Urinary bladder (tissue), 4 donors: ENCODE measurements at places on chromosomes 4 and X. TPM values are rescaled to one million over a fixed set of nuclear protein-coding genes. Genes with fewer than 3 reads are reported as not detected.

KLHL4 gene
- 23.8 TPM for total RNA-seq

NSG1 gene
- 5.4 TPM for total RNA-seq

DNA sequence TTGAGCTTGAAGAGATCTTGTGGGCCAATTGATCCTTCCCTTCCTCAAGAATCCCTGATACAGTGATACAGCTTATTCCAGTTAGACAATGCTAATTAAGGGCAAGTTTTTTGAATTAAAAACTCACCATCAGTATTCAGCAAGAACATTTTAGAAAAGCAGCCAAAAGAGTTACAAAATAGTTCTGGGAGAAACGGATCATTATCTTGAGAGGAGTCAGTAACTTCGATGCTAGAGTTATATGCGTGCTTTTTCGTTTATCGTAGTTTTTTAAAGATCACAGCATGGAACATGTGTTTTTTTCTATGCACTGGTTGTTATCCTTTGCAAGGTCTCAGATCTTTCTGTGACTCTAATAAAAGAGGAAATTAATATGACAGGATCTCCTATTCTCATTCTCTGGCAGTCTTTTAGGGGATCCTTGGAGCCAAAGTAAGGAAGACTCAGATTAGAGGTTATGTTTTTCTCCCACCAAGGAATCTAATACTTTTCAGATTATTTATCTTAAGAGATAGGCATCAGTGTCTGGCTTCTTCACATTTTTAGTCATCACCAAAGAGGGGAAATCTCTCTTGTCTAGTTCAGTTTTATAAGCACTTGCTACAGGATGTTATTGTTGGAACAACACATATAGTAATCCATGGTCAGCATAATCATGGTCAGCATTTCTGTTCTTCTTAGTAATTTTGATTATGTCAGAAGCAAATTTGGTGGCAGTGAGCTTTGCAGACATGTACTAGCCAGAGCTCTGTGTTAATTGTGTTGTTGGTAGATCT, 109.7 kb downstream of the PDLIM5 start:
- no peak for DNase-seq

DNA sequence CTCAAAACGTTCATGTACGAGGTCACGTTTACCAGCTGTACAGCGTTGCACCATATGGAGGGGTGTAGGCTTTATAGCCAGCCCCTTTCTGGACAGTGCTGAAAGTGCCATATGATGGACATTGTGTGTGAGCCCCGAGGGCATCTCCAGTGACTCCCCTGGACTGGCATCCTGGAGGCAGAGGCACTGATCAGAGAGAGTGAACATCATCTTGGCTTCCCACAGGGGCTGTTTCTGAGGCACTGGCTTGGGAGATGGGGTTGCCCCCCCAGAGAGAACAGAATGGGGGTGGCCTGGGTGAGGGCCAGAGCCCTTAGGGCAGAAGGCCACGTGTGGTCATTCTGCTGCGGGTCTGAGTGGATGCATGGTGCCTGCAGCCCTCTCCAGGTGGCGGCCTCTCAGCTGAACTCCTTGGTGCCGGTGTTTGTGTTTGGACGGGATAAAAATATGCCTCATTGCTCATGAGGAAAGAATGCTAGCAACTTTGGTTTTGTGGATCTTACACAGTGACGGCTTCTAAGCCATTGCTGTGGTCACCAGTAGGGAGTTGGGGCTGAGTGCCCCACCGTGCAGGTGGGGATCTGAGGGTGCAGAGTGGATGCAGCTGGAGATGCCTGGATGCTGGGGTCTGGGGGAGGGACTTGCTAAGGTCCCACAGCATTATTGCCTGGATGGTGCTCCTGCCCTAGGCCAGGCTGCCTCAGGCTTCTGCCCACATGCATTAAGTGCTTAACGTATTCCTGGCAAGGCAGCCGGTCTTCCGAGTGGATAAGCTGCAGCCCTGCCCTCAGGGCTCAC, 3.4 kb downstream of the WFS1 start:
- no peak for DNase-seq

TMSB15A gene
- 28.0 TPM for total RNA-seq

GPC4 gene
- 16.9 TPM for total RNA-seq

UGT2B15 gene
- 0.26 TPM for total RNA-seq

- DNase-seq: no peak
These were observed 28.4 kb upstream of the SLITRK4 start for GRCh38 chrX:143664302-143664701.

GC gene
- total RNA-seq: not detected

CLDN22 gene
- not detected for total RNA-seq

GRCh38 chr4:10205223-10205622, 88.6 kb upstream of the WDR1 start:
- no peak for DNase-seq

DNA sequence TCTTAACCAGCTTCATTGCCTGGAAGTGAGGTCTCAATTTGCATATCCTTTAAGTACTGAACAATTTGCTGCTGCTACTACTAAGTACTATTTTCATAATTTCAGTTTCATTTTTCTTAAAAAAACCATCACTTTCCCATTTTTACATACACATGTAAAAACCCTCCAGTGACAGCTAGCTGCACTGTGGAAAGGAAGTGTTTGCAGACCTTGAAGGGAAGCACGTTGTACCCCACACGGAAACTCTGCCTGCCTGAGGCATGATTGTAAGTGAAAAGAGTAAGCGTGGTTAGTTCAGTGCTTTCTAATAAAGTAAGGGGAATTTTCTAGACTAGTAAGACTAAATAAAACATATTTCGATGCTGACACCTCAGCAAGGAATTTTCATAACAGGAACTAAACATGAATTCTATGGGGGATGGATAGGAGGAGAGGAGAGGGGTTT, 103.6 kb downstream of the RAPGEF2 start:
- no peak for DNase-seq

FAM13A gene
- 85.3 TPM for total RNA-seq

MAGEB1 gene
- total RNA-seq: not detected

GRCh38 chrX:39724544-39724943, 373.2 kb downstream of the BCOR start:
- no peak for DNase-seq

DNA sequence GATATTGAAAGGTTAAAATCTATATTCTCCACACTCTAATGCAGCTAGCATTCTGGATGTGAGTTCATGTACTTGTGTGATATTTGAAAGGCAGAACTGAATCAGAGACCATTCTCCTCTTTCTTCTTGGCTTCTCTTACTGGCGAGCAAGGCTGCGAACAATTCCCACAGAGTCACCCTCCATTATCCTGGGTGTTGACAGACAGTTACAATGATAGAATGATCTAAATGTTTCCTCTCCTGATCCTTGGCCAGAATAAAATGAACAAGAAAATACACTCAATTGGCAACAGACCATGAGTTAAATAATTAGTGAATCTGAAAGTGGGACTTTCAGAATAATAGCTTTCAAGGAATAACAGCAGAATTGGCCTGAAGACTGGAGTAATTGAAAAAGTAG, 342.8 kb downstream of the RAPGEF2 start:
- no peak for DNase-seq

PDCL2 gene
- not detected for total RNA-seq

CTAG1B gene
- not detected for total RNA-seq

PCSK1N gene
- 1.1 TPM for total RNA-seq

SPANXA1 gene
- not detected for total RNA-seq

BANK1 gene
- total RNA-seq: 6.7 TPM

DNA sequence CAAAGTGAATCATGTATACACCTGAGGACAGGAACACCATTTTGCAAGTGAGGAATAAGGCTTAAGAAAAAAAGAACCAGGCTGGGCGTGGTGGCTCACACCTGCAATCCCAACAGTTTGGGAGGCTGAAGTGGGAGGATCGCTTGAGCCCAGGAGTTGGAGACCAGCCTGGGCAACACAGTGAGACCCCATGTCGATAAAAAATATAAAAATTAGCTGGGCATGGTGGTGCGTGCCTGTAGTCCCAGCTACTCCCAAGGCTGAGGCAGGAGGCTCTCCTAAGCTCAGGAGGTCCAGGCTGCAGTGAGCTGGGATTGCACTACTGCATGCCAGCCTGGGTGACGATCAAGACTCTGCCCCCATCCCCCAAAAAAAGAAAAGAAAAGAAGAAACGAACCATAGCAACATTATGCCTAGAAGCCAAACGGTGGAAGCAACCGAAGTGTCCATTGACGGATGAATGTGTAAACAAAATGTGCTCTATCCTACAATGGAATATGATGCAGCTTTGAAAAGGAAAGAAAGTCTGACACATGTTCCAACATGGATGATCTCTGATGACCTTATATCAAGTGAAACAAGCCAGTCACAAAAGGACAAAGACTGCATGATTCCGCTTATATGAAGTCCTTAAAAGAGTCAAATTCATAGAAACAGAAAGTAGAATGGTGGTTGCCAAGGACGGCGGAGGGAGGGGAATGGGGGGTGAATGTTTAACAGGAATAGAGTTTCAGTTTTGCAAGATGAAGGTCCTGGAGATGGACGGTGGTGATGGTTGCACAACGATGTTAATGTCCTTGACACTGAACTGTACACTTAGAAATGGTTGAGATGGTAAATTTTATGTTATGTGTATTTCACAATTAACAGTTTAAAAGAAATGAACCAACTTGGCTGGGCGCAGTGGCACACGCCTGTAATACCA, 8.6 kb upstream of the KIAA0232 start:
- DNase-seq: no peak

- no peak for DNase-seq
These were observed 185.6 kb upstream of the S100G start for GRCh38 chrX:16464369-16464768.

DNA sequence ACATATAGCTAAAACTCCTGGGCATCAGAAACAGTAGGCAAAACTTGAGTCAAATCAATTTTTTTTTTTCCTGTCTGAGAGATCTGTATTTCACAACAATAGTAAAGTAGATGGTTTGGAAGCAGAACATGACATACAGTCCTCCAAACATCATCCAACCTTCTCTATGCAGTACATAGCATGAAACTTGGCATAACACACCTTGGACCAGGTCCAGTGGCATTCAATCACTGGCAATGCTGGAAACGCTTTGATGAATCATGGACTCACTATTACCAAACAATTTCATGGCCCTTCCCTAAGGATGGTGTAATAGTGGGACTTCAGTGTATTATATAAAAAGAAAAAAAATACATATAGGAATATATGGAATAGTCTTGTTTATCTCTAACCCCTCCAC, 154.6 kb downstream of the FMR1NB start:
- no peak for DNase-seq

ASB12 gene
- total RNA-seq: 0.21 TPM

PNMA3 gene
- total RNA-seq: 0.42 TPM

DNA sequence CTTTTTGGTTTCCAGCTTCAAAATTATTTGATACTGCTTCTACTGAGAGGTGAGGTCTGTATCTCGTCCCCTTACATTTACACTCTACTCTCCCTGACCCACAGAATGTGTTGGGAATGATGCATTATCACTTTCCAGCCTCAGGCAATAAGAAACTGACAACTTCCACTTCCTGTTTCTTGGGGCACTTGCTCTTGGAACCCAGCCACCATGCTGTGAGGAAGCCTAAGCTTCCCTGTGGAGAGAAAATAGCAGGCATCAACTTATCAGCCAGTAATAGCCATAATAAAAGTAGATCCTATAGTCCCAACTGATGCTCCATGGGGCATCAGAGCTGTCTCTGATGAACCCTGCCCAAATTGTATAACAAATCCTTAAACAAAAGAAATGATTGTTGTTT, 32.6 kb downstream of the RELL1 start:
- DNase-seq: no peak

TRAM1L1 gene
- total RNA-seq: 7.2 TPM

- DNase-seq: no peak
These were observed 55.4 kb downstream of the PDK3 start for GRCh38 chrX:24520472-24520871.

DNA sequence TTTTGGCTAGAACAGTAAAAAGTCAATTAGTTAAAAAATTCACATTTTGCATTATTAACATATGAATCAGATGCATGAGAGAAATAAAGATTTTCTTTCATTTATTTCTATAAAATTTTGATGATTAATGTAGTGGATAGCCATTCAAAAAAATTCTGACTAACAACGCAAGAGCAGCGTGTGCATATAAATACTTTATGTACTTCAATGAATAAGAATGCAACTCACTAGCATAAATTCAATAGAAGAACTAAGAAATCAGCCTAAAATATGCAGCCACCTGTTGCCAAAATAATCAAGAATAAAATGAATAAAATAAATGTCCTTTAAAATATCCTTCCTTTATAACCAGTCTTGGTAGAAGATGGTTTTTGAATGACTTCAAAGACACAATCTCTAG, 471.9 kb downstream of the PDGFC start:
- DNase-seq: no peak

DNA sequence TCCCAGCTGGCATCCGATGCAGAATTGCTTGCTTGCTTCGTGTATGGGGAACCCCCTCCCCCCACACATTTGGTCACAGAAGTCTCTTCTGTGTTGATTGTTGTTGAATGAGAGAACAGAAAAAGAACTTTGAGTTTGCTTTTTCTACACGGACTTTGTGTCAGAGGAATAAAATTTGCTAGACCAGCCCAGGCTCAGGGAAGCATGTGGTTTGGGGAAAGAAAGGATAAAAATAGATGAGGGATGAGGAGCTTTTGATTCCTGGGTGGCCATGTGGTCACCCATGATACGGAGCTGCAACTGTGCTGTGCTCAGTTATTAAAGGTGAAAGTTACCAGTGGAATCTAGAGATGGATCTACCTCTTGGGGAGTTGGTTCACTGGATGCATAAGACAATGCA, 34.2 kb upstream of the ESX1 start:
- no peak for DNase-seq

DNA sequence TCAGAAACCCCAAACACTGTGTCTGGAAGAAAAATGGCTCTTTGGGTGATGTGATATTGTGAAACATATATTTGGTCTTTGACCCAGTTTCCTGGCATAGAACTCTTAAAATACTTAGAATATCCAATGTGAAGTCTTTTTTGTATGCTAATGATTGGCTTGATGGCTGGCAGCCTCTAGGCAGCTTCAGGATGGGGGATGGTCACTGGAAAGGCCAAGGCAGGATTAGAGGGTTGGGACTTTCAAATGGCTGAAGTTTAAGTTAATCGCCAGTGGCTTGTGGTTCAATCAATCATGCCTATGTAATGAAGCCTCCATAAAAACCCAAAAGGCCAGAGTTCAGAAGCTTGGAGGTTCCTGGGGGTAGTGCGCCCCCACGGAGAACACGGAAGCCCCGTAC, 33.5 kb upstream of the ESX1 start:
- DNase-seq: no peak

GRCh38 chr4:70818921-70819320, 20.8 kb downstream of the GRSF1 start:
- DNase-seq: no peak

BEX5 gene
- total RNA-seq: 1.2 TPM

GRCh38 chr4:472881-473569, 25.9 kb downstream of the ZNF721 start:
- peak; percentile 2 for DNase-seq

GRCh38 chr4:94468093-94468769, 16.5 kb downstream of the PDLIM5 start:
- DNase-seq: no peak

- no peak for DNase-seq
These were observed 315.2 kb upstream of the SLIT2 start for GRCh38 chr4:19936476-19936875.
